ENCODE measurements at places on chromosomes 7 and 10. TPM values are rescaled to one million over a fixed set of nuclear protein-coding genes. Genes with fewer than 3 reads are reported as not detected.
A peak's percentile ranks its signal among the peaks of the same experiment; 100 is the strongest.

DNA sequence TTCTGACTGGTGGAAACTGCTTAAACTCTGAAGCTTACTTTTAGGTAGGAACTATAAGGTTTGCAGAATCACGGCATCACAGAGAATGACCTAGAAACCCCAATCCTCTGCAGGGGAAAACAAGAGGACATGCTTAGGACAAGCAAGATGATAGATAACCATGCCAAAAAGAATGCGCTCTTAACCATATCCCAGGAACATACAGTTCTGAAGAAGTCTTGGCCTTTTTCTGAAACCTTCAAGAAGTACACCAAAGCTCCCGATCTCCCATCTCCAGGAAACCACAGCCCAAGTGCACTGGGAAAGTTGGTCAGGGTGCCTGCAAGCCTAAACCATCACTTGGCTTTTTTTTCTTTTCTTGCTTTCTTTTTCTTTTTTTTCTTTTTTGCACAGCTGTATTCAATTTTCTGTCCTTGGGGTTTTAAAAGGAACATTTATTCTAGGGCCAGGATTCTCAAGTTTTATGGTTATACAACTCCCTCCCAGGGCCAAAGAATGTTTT lies 12.2 kb upstream of the SVIL start:
- no peak for DNase-seq

GRCh38 chr7:123352973-123353372 lies 153.2 kb upstream of the SLC13A1 start:
- no peak for DNase-seq

- no peak for DNase-seq
These were observed 26.8 kb downstream of the VSIR start for GRCh38 chr10:71746344-71747037.

DNA sequence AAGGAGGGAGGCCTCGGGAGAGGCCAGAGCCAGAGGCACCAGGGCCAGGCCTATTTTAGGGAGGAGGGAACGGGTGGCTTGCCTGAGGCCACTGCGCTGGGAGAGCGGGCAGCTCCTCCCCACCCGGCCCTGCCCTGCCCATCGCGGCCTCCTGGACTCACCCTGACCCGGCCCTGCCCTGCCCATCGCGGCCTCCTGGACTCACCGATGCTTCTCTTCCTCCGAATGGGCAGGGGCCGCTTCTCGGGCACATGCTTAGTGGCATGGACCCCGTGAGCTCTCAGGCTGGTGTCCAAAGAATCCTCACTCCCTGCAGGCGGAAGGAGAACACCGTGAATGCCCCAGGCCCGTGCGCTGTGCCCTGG lies 7.5 kb downstream of the PDGFA start:
- DNase-seq: peak; percentile 46

The CHST12 gene
- total RNA-seq: 31.8 TPM
